MCF 10A (cell line): ENCODE measurements at places on chromosomes 1 and 21. TPM values are rescaled to one million over a fixed set of nuclear protein-coding genes. Genes with fewer than 3 reads are reported as not detected.
A peak's percentile ranks its signal among the peaks of the same experiment; 100 is the strongest.

- DNase-seq, result no peak
Observed at GRCh38 chr21:41837756-41838297, 41.3 kb downstream of the PRDM15 start.

GRCh38 chr1:8421721-8422120, 103.8 kb downstream of the SLC45A1 start:
- DNase-seq, result no peak

CD160 gene
- total RNA-seq, result not detected in 2 replicates

- DNase-seq, result no peak
Observed at GRCh38 chr1:234882898-234883297, 245.7 kb downstream of the TOMM20 start.

DNA sequence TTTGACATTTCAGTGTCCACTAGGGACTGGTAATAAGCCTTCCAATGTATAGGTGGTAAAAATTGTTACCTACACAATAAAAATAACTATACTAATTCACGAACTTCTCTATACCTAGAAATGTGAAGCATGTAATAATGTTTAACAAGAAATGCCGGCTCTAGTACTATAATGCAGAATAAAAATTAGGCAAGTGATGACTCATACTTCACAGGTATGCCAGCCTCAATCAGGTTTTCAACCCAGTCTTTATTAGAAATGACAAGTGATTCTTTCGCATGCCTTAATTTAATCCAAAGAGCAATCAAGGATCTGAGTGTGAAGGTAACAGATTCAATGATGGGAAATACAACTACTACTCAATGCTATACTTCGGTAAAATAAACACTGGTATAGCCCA, 134.9 kb downstream of the RERE start:
- peak; percentile 34 for DNase-seq
